Heart right ventricle (tissue), 16 donors: ENCODE measurements at places on chromosomes 7 and 10.

GRCh38 chr7:132904209-132904608 lies 177.7 kb downstream of the CHCHD3 start:
- no peak for DNase-seq

DNA sequence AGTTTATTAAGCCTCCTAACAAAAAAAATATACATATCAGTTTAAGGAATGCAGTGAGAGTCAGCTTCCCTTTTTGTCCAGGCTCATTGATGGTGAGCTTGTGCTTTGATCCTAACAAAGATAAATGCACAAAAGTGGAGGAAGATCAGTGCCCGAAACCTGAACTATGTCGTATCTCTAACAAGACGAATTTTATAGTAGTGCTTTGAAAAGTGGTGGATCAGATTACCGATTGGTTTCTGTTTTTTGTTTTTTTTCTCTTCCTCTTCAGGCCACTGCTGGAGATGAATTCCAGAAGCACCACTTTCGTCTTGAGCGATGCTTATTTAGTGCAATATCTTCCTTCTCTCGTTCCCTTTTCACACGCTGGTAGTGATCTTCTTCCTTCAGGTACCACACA lies 72.8 kb downstream of the RHOBTB1 start:
- no peak for DNase-seq

DNA sequence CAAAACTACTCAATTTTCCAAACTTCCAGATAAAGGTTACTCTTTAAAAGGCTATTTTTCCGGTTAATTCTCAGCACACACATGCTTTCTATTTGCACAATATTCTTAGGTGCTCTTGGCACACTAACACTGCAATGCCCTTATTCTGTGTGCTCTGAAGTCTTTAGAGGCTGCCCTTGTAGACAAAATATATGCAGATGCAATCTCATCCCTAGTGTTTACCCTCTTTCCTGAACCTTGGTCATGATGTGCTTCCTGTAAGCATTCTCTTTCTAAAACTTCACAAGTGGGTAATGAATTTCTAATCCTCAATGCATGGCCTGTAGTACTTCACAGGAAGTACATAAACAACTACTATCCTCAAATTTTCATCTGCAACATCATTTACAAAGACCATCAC lies 41.1 kb upstream of the TUBB8 start:
- no peak for DNase-seq

DNA sequence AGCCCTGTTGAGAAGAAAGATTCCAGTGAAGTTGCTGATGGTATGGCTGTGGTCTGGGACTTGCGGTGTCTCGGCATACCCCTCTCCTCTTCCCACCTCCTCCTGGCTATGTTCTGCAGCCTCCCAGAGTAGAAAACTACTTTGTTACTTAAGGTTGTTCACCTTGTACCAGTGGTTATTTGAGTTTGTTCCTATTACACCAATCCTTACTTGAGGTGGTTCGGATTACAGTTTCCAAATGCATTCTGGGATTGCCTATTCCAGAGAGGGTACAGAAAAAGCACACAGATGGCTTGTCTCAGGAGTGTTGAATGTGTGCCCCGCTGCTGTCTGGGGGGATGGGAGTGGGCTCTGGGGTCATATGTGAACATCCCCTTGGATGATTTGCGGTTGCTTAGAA lies 6.8 kb upstream of the ZNF783 start:
- DNase-seq = no peak

DNA sequence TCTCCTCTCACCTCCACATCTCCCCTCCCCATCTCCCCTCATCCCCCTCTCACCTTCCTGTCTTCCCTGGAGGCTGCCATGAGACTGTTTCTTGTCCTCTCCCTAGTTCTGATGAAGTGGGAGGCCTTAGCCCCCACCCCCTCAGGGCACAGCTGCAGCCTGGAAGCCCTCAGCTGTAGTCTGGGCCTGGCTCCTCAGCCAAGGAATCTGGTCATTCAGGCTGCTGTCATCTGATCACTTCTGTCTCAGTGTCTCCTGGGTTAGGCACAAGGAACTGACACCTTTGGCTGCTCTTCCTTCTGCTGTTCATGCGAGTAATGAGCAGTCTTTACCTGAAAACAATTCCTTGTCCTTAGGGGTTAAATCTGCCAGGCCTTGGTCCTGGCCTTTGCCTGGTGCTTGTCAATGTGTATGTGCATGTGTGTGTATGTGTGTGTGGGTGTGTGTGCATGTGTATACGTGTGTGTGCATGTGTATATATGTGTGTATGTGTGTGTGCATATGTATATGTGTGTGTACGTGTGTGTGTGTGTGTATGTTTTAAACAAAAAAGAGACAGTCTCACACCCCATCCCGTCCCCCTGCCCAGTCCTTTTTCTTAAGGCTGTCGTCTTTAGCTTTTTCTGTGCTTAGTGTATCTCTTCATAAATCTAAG lies 153.5 kb upstream of the TMEM72 start:
- DNase-seq = no peak

GRCh38 chr10:131706952-131707351 lies 193.9 kb upstream of the PPP2R2D start:
- DNase-seq = no peak

GRCh38 chr7:117492649-117493048 lies 12.8 kb downstream of the CFTR start:
- DNase-seq = no peak

GRCh38 chr10:91665842-91666241 lies 33.0 kb upstream of the PPP1R3C start:
- DNase-seq = no peak
